Left ventricle myocardium inferior (tissue), 1 donor: ENCODE measurements at places on chromosomes 6 and 20. TPM values are rescaled to one million over a fixed set of nuclear protein-coding genes. Genes with fewer than 3 reads are reported as not detected.

HLA-DRB1 gene
- total RNA-seq = 26.4 TPM

SLC25A27 gene
- 18.6 TPM for total RNA-seq

LGSN gene
- not detected for total RNA-seq

CLDN20 gene
- total RNA-seq = not detected

SAMD5 gene
- total RNA-seq = 0.33 TPM

RAB32 gene
- total RNA-seq = 7.2 TPM

ARMH2 gene
- not detected for total RNA-seq

SLC17A2 gene
- not detected for total RNA-seq
